ENCODE measurements at places on chromosomes 3 and 15. TPM values are rescaled to one million over a fixed set of nuclear protein-coding genes. Genes with fewer than 3 reads are reported as not detected.
A peak's percentile ranks its signal among the peaks of the same experiment; 100 is the strongest.

ATP13A4 gene
- 0.14 TPM for total RNA-seq

KLHDC8B gene
- total RNA-seq, result 31.9 TPM

CSPG5 gene
- 0.51 TPM for total RNA-seq

TEX55 gene
- not detected for total RNA-seq

MME gene
- total RNA-seq, result 3.2 TPM

PP2D1 gene
- not detected for total RNA-seq

CD47 gene
- total RNA-seq, result 74.0 TPM

GOLGA6L7 gene
- not detected for total RNA-seq

SPSB4 gene
- 0.76 TPM for total RNA-seq

DNA sequence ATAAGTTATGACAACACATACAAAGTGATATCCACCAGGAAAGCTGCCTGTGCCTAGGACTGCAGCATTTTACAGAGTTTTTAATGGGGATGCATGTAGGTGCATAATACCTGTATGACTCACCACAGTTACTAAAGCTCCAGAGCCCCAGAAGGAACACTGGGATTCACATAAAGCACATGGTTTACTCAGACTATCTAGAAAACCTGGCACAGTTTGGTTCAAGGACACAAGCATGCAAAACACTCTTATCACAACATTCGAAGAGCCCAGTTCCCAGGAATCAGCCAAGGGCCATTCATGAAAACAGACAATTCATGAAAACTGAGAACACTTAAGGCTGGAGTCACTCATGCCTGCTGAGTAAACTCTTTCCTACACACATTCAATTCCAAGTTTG lies 261.0 kb downstream of the PYDC2 start:
- no peak for DNase-seq

- DNase-seq, result no peak
Observed at GRCh38 chr3:108241146-108241545, 18.9 kb upstream of the IFT57 start.

DNA sequence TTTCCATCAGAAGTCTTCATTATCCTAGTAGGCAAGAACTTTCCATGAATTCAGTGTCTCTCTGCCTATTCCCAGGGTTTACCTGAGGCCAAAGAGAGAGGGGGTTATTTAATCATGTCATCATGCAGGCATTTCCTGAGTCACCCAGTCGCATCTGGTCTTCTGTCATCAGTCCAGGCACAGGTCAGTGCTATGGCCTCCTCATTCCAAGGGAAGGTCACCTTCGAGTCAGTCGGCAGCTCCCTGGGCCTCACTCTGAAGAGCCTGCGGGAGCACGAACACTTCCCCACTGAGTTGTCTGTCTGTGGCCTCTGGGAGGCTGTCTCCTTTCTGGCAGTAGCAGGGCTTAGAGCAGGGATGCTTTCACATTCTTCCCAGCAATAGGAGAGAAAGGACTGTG lies 26.2 kb upstream of the LRTM1 start:
- no peak for DNase-seq

GRCh38 chr3:195888981-195889869 lies 19.1 kb downstream of the TNK2 start:
- DNase-seq, result no peak

DNA sequence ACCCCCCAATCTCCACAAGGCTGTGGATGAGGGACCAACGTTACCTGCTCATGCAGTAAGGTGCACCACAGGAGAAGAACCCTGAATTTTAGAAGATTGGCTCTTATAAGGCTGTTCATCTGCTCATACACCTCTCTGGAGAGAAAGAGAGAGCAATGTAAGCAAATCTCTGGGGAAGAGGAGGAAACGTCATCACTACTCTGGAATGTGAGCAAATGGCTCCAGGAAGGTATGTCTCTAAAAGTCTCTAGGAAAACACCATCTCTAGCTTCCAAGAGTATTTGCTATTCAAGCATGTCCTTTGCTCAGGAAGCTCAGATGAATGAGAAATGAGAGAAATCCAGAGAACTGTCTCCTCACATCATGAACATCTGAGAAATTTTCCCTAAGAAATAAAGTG lies 235.4 kb downstream of the TBL1XR1 start:
- no peak for DNase-seq

- no peak for DNase-seq
Observed at GRCh38 chr3:56691165-56692000, 8.3 kb upstream of the TASOR start.

- DNase-seq, result no peak
Observed at GRCh38 chr15:77634266-77634962, 1.7 kb upstream of the LINGO1 start.

GRCh38 chr3:158152186-158152585 lies 42.3 kb downstream of the RSRC1 start:
- DNase-seq, result no peak

GRCh38 chr3:196604548-196604947 lies 34.9 kb upstream of the NRROS start:
- DNase-seq, result no peak

DNA sequence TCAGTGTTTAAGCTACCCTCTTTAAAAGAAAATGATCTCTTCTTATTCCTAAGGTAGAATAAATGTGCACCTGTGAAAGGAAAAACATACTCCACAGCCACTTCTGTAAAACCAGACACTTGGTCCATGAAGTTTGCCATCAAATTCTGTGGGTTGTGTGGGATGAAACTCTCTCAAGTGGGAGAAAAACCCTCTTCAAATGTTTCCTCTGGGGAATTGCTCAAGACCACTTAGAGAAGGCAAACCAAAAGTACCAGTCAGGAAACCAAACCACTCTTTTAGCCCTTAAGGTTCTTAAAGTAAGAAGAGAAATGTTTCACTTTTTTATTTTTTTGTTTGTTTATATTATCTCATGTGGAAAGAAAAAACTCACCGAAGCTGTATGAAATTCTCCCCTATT lies 1.2 kb downstream of the COL8A1 start:
- DNase-seq, result no peak

DNA sequence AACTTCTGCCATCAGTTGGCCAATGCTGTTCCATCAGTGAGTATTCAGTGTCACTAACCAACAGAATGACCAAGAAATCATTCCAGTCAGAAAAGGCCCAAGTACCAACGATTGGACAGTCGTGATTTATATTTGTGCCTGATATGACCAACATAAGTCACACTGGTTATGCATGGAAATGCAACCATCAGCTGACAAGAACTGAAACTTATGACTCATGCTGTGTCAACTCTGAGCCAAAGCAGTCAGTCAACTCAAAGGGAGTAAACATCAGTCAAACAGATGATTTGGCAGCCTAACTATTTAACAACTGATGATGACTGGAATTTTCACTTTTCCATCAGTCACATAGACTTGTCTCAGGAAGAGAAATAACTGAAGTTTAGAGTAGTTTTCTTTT lies 142.4 kb downstream of the ANXA2 start:
- no peak for DNase-seq

GRCh38 chr3:59286791-59287531 lies 237.1 kb upstream of the CFAP20DC start:
- peak; percentile 30 for DNase-seq

GRCh38 chr3:45034612-45035252 lies 8.6 kb downstream of the CLEC3B start:
- peak; percentile 91 for DNase-seq

DNA sequence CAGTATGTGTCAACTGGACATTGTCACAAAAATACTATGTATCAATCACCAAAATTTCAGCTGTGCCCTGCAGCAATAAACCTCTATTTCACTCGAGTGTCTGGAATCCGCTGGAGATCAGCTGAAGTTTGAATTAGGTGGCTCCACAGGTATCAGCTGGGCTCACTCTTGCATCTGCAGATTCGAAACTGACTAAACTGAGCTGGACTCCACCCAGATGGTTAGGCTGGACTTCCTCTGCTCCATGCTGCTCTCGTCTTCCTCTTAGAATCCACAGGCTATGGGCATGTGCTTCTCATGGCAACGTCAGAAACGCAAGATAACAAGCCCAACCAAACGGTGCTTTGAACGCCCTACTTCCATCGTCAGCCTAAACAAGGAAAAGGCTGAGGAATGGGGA lies 565.3 kb upstream of the ROBO2 start:
- DNase-seq, result no peak

Data from posterior vena cava (tissue), 2 donors.